Uterus (tissue), 4 donors: ENCODE measurements at places on chromosomes 6 and 20. TPM values are rescaled to one million over a fixed set of nuclear protein-coding genes. Genes with fewer than 3 reads are reported as not detected.

DNA sequence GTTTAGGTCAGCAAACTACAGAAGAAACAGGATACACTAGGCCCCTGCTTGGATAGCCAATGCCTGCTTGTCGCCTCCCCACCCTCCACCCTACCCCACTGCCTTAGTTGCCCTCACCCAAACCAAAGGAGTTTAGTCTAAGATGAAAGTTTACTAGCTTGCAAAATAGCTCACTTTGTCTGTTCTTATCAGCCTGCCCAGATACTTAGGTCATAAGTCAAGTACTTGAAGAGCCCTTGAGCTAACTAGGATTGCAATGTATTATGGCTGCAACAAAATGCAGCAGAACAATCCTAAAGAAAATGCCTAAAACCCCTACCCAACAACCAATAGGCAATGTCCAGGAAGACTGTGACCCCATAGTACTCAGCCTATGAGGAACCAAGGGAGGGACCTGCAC lies 7.3 kb upstream of the ENTPD6 start:
- no peak for DNase-seq

DNA sequence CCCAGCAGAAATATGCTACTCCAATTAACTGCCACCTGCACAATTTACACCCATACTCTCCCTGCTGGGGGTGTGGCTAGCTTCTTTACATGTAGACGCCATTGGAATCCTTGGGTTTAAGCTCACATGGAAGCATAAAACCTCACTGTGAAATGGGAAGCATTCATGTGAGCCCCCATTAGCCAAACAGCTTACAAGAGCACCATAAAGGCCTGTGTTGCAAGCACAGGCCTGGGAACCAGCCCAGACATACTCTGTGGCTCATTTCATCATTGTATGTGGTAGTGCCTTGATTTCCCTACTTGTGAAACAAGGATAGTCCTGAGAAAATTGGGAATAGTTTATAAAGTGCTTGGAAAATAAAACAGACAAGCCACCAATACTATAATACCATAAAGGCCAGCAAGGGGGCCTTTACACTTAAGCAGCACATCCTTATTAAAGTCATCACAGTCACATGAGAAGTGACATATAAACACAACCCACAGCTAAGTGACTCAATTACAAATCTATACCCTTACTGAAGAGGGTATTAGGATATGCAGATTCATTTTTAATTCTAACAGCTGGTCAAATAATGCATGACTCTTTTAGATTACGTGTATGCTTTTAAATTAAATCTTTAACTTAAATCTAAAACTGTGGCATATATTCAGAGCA lies 6.8 kb downstream of the ADNP start:
- DNase-seq, result no peak

DNA sequence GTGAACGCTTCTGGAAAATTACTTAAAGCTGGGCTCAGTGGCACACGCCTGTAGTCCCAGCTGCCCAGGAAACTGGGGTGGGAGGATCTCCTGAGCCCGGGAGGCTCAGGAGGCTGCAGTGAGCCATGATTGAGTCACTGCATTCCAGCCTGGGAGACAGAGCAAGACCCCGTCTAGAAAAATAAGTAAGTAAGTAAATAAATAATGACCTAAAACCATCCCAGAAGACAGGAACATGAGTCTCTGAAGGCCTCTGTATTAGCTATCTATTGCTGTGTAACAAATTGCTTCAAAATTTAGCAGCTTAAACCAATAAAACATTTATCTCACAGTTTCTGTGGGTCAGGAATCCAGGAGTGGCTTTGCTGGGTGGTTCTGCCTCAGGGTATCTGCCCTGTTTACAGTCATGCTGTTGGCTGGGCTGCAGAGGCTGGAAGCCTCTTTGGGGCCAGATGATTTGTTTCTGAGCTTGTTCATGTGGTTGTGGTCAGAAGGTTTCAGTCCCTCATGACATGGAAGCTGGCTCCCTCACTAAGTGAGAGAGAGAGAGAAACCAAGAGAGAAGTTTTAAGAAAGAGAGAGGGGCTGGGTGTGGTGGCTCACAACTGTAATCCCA lies 48.4 kb upstream of the NCOA3 start:
- DNase-seq, result no peak

DNA sequence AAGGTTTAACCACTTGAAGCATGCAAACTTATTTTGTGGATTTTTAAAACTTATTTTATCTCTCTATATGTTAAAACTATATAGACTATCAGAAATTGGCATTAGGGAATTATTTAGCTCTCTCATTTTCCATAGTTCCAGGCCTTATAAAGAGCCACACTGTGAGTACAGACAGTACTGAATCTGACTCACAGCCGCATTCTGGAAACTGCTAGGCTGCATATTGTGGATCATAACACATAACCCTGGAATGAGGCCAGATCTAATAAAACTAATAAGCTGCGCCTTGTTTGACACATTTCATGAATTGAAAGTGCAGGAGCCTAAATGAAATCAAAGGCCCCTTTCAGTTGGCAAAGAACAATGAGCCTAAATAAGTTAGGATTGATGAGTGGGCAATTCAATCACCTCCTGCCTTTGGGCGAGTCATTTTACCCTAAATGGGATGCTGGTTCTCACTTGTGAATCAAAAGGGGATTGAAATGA lies 308.4 kb downstream of the PACRG start:
- no peak for DNase-seq

Gene PTCHD4
- 0.29 TPM for total RNA-seq

DNA sequence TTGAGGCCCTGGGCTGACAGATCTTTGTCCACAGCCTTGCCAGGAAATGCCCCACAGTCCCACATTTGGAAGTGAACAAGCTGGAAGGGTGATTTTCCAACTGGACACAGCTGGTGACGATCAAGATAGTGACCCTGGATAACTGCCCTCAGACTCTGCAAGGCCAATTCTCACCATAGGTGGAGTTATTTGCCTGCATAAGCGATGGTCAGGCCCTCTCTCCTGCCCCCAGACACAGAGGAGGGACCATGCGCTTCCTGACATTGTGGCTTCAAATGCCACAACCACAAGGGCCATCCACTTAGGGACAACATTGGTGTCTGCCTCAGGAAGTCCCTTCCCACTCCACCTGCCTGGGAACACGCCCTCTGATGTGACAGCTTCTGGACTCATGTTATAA lies 96.0 kb downstream of the JPH2 start:
- DNase-seq, result no peak

Gene CAGE1
- total RNA-seq, result not detected

Gene NOP56
- 127 TPM for total RNA-seq

Gene RPS6KA2
- 71.5 TPM for total RNA-seq

- no peak for DNase-seq
These were observed 37.7 kb downstream of the INSM1 start for GRCh38 chr20:20405623-20406022.

Gene HSF2
- total RNA-seq, result 19.7 TPM

- no peak for DNase-seq
These were observed 70.4 kb upstream of the SLC2A12 start for GRCh38 chr6:134122775-134123174.

GRCh38 chr6:100472674-100473073 lies 8.0 kb upstream of the SIM1 start:
- no peak for DNase-seq
